Activated T-helper 1 cell treated with anti-CD3 and anti-CD28 coated beads, Interleukin-12 subunit alpha, Interleukin-12 subunit beta, Interleukin-2, Interleukin-4 antibody, amounts not matched to agents 30 ng/mL and 10 ng/mL and 1 ng/mL, durations not matched to agents 14 hours and 24 hours and 36 hours (primary cell): ENCODE measurements at places on chromosomes 3 and 15. TPM values are rescaled to one million over a fixed set of nuclear protein-coding genes. Genes with fewer than 3 reads are reported as not detected.

The ROPN1 gene
- total RNA-seq, result not detected in 2 replicates

DNA sequence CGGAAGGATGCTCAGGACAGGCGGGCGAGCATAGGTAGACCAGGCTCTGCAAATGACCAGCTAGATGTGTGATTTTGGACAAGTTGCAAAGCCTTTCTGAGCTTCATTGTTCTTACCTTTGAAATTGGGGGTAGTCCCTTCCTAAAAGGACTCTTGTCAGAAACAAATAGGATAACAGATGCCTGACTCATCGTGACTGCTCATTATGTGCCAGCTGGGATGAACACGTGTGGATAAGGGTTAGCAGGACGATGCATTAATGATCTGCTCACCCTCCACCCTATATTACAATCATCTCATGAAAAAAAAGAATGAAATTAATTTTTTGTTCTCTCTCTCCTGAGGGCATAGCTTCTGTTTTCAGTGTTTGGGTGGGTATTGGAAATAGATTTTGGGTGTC is 223.4 kb downstream of the NR2F2 start:
- DNase-seq, result no peak
- no peak overlapping the region for H3K27ac ChIP-seq
- H3K36me3 ChIP-seq, result no peaks in the 10 kb centered on the region
- no peak overlapping the region for H3K4me3 ChIP-seq

The ERC2 gene
- 0.54 TPM in 1 of 2 replicates, not detected in the other for total RNA-seq

The TRH gene
- not detected in 2 replicates for total RNA-seq

DNA sequence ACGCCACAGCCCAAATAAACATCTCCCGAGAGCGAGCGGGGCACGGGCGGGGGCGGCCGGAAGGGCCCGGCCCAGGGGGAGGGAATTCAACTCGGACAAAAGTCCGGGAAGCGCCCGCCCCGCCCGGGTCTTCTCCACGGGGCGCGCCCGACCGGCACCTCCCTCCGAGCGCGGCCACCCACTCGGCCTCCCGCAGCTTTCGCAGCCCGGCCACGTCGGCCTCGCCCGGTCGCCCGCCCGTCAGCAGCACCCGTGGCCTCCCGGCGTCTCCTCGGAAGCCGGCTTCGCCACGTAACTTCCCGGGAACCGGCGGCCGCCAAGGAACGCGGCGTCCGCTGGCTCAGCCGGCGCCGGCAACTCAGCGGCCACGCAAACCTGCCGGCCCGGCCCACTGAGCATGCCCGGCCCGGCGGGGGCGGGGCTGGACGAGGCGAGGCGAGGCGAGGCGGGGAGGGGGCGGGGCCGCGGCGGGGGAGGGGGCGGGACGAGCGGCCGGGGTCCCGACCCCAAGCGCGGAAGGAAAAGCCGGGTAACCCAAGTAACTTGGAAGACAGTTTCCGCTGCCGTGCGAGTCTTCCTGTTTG is at the start of gene TJP1:
Gene TJP1 (minus strand): TSS at position 369 of the 584 bp plus-strand sequence. CDS start 440 bp downstream, outside the sequence.
- H3K27ac ChIP-seq, result peak within 1 kb of the TSS; percentile 20
- DNase-seq, result no peak
- H3K27me3 ChIP-seq, result peaks cover 59% of the 10 kb centered on the region
- no peak within 1 kb of the TSS for H3K4me3 ChIP-seq
- no peaks in the 10 kb centered on the region for H3K36me3 ChIP-seq

The CIB1 gene
- total RNA-seq, result 144 and 145 TPM in 2 replicates
